ENCODE measurements at places on chromosomes 13 and 19.

DNA sequence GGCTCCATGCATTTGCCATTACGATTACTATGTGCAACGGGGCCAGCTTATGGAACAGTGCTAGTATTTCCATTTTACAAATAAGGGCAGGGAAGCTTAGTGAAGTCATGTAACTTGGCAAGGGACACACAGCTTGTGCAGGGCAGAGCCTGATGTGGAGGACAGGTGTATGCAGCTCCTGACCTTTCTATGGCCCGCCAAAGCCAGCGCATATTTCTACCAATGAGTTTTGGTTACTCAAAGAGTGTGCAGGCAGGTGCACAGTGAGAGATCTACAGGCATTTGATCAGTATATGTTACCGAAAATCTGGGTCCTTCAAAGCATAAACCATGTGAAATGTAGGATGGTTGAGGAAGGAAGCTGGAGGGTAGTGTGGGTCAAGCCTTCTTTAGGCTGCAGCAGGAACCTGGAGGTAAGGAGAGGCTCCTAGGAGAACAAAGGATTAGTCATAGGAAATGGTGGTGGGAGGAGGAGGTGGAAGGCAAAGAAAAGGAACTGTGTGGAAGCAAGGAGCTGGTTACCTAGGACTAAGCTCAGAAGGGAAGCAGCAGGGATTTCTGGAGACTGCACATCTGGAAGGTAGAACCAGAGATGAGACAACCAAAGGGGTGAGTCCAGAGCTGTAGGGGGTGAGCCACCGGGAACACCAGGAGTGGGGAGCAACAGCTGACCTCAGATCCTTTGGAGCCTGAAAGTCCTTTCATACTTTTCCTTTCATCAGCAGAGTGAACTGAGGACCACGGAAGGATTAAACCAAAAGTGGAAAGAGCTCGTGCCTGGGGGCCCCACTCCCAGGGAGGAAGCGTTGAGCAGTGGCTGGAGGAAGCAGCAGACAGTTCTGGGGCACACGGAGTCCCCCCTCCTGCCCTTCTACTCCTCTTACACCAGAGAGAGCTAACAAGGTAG, 4.2 kb upstream of the PDX1 start:
- DNase-seq: no peak

GRCh38 chr13:59963827-59964226, 199.9 kb downstream of the DIAPH3 start:
- DNase-seq: no peak

GRCh38 chr19:8149261-8150094, at the start of gene FBN3:
Gene FBN3, minus strand, starts transcription at chr19:8149592. Its CDS starts 2,112 bp downstream, at chr19:8147480.
- DNase-seq: no peak

DNA sequence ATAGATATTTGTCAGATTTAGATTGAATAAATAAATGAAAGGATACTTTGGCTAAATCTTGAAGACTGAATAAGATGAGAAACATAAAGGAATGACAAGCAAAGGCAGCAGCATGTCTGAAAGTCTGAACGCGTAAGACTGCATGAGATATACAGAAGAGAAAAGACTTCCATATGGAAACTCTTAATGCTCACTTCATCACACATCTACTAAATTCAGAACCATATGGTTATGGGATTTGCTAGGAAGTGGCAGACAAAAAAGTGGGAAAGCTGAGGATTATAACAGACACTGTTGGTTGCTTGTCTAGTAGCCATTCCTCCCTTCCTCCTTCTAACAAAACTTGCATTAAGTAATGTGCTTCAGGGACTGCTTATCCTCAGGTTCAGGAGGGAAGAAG, 446.7 kb downstream of the KCTD12 start:
- DNase-seq: no peak

DNA sequence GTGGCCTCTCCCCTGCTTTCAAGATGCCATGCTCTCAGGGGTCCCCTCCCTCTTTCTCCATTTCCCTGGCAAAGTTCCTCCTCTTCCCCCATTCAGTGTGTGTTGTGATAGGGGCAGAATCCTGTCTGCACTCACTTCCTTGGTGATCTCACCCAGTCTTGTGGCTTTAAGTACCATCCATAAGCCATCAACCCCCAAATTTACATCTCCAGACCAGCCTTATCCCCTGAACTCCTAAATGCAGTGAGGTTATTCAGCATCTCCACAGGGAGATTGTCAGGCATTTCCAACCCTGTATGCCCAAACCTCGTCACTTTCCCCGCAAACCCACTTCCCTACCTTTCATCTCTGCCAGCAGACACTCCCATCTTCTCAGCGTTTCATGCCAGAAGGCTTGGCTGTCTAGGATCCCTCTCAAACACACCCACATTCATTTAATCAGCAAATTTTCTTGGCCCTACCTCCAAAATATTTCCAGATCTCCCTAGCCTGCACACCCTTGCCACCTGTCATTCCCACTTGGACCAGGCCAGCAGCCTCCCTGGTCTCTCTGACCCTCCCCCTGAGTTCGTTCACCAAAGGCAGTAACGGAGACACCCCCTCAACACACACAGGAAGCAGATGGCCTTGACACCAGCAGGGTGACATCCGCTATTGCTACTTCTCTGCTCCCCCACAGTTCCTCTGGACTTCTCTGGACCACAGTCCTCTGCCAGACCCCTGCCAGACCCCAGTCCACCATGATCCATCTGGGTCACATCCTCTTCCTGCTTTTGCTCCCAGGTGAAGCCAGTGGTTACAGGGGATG, at the start of gene HCST:
HCST (plus strand) TSS at position 676 of the 808 bp plus-strand sequence; CDS start at position 741, 65 bp downstream.
- DNase-seq: no peak

DNA sequence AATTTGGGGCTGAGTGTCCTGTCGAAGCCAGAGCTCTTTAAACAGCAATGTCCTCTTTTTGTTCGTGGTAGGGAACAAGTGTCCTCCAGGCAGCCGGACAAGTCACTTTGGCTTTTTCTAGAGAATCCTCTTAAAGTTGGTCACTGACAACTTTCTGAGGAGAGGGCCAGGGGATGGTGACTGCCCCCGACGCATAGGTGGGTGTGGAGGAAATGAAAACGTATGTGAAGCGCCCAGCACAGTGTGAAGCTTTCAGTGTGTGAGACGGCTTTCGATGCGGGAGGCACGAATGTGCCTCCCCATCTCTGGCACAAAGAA, 45.8 kb upstream of the ZNF536 start:
- no peak for DNase-seq

DNA sequence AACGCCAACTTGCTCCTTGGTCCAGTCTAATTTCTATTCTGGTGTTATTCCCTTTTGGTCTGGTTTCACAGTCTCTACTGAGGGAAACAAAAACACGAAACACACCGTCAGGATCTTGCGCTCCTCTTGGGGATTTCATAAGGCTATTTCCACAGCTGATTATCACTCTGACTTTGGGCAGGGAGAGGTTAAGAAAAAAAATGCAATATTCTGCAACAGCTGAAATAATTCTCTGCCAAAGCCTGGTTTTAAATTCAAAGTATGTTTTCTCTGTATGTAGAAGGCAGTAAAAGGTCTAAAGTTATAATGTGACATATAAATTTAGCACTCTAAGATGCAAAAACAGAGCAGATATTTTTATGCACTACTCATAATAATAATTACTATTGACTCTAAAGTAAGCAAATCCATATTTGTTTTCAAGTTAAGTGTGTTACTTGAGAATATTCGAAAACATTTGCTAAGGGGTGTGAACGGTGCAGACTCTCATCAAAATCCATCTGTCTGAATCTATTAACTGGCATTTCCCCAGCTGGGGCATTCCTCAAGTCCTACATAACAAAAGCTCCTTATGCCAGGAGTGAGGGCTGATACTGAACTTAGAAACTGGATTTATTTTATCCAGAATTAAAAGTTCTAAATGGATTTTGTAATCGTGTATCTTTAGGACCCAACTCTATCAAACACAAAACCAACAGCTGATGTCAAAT, 38.4 kb upstream of the STARD13 start:
- DNase-seq: no peak

DNA sequence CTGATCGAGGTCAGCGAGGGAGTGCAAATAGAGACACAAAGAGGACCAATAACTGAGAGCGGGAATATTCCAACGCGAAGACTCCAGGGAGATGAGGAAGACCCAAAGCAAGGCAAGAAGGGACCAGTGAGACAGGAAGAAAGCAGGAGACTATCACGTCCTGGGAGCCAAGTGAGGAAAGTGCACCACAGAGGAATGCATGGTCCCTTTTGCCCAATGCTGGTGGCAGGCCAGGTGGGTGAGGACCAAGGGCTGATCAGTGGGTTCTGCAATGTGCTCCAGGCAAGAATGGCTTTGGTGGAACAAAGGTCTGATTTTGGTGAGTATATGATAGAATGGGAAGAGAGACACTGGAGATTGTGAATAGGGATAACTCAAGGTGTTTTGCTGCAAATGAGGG, 25.4 kb downstream of the CHST8 start:
- no peak for DNase-seq

DNA sequence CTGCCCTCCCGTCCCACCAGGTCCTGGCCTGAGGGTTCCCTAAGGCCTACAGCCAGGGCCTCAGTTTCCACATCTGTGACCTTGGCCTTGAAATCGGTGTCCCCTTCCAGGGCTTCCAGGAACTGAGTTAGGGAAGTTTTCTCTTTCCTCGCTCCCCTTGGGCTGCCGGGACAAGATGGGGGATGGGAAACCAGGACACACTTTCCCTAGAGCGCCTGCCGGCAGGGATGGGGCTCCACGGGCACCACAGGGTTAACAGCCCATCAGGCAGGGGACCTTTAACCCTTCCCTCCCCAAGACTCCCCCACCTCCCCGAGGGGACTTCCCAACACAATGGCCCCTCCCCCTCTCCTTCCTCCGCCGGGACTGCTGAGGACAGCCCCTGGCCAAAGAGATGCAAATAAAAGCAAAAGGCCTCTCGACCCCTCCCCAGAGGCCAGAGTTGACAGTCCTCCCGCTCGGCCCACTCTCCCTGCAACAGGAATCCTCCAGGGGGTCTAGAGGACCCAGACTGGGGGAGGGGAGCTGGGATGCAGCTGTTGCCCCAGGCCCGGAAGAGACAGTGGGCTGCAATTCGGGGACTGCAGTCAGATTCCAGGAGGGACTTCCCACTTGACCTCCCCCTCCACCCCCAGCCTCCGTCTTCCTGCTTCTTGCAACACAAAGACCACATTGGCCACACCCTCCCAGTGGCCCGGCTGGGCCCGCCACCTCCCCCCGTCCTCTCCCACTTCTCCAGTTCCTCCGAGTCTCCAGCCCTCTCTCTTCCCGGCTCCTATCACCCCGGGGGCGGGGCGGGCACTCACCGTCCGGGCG, 3.4 kb downstream of the BBC3 start:
- DNase-seq: no peak

DNA sequence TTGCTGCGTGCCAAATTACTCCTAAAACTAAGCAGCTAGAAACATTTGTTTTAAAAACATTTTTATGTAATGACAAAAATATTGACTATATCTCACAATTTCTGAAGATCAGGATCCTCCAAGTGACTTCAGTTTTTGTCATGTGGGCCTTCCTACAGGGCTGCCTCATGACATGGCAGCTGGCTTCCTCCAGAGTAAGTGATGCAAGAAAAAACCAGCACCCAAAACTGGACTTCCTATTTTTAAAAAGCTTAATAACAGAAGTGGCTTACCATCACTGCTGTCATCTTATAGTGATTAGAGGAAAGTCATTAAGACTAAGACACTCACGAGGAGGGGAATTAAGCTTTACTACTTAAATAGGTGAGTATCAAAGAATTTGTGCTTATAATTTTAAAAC, 681.7 kb downstream of the PCDH17 start:
- no peak for DNase-seq

GRCh38 chr13:35643625-35644024, 167.1 kb upstream of the MAB21L1 start:
- DNase-seq: no peak

- DNase-seq: no peak
Measured at GRCh38 chr13:60080850-60081249, 82.9 kb downstream of the DIAPH3 start.

GRCh38 chr19:9128171-9128570, 1.4 kb upstream of the OR7G3 start:
- DNase-seq: no peak

GRCh38 chr13:40784540-40784939, 4.9 kb upstream of the SLC25A15 start:
- DNase-seq: no peak

DNA sequence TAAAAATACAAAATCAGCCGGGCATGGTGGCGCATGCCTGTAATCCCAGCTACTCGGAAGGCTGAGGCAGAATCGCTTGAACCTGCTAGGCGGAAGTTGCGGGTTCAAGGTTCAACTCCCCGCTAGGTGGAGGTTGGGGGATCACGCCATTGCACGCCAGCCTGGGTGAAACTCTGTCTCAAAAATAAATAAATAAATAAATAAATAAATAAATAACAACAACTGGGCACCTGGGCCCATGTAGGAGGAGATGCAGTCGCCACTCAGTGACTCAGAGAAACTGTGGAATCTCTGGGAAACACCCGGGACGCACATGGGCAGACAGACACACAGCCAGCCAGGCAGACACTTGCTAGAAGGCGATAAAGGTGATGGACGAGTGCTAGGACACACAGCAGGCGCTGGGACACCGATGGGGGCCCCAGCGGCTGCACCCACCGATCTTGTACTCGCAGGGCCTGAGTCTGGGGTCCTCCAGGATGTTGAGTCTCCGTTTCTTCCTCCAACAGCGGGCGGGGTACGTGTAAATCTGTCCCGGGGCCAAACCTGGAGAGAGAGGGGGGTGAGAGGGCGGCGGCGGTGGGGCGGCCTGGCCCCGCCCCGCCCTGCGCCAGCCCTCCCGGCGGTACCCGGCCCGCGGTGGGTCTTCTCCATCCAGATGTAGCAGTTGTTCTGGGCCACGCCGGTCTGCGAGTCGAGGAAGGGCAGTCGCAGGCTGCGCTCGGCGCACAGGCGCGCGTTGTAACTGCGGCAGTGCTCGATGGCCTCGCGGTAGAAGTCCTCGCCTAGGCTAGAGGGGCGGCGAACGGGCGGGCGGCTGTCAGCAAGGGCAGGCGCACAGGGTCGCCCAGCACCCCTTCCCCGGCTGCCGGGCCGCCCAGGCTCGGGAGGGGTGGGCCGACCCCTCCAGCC, 1.8 kb downstream of the DPF1 start:
- DNase-seq: no peak

DNA sequence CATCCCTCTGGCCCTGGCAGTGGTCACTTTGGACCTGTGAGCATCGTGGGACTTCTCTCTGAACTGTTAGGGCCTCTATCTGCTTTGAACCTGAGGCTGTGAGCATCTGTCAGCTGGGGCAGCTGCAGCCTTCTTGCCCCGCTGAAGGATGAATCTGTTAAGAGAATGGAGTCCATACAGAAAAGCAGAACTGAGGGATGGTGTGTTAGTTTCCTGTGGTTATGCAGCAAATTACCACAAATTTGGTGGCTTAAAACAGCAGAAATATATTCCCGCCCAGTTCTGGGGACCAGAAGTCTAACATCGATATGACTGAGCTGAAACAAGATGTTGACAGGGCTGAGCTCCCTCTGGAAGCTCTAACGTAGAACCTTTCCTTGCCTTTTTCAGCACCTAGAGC, 1.6 kb upstream of the ZNF497 start:
- no peak for DNase-seq
